Keratinocyte (primary cell): ENCODE measurements at places on chromosomes 7 and 10.

DNA sequence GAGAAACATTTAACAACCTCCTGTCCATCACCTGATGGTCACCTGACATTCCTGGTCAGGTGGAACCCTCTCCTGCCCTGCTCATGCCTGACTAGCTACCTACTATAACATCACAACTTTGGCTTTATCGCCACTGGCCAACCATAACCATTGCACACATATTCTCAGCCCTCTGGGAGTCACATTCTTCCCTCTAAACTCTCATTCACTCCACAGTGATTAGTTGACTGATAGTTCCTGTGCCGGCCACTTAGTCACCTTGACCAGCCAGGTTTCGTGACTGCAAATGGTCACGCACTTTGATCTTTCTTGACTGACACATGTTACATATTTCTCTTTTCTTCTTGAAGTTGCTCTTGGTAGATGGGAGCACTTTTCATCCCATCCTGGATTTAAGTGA lies 50.1 kb downstream of the GNAI1 start:
- DNase-seq, result no peak

DNA sequence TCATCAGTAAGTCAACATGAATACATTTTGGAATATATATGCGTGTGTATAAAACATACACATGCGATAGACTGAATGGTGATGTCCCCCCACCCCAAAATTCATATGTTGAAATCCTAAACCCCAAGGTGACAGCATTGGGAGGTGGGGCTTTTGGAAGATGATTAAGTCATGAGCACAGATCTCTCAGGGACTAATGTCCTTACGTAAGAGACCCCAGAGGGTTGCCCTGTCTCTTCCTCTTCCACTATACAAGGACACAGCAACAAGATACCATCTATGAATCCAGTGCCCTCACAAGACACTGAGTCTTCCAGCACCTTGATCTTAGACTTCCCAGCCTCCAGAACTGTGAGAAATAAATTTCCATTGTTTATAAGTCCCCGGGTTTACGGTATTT lies 22.5 kb downstream of the DRGX start:
- no peak for DNase-seq

GRCh38 chr7:100887516-100888290 lies 1.8 kb downstream of the UFSP1 start:
- no peak for DNase-seq

GRCh38 chr7:42939457-42940240 lies 7.5 kb downstream of the MRPL32 start:
- no peak for DNase-seq

DNA sequence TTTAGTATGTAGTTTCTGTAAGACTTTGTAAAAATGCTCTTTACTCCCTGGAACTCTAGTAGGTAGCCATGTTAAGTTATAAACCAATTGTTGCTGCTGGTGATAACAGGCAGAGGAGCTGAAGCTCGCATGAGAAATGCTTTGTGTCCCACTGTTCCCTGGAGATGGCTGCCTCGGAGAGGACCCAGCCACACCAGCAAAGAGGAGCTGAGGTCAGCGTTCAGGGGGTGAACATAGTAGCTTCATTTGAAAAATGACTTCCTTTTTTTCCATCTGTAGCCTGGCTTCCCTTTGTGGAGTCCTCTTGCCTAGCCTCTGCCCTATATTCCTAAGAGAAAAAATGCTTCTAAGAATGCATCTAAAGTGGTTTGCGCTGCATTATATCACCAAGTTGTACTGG lies 20.3 kb downstream of the CELF2 start:
- DNase-seq, result no peak

DNA sequence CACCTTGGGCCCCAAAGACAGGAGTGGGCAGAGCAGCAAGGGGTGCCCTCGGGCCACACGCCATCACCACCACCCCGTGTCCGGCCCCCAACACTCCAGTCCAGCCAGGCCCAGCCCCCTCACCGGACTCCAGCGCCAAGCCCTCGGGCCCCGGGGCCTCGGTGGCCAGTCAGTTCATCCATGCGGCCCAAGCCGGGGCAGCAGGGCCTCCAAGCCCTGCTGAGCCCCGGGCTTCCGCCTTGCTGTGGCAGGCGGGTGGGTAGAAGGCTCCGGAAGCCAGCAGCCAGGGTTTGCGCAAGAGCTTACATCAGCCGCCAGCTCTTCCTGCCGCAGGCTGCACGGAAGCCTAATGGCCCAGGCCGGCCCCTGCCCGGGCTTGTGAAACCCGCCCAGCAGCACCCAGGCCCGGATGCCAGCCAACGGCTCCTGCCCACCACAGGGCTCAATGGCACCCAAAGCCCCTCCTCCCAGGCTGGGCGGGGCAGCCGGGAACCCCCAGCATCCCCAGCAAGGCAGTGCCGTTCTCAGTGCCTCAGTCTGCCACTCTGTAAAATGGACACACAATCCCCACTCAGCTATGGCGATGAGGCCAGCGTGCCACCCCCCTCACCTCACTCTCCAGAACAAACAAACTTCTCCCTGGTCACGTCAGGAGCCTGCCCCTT lies 26.5 kb downstream of the TNRC18 start:
- peak; percentile 95 for DNase-seq

DNA sequence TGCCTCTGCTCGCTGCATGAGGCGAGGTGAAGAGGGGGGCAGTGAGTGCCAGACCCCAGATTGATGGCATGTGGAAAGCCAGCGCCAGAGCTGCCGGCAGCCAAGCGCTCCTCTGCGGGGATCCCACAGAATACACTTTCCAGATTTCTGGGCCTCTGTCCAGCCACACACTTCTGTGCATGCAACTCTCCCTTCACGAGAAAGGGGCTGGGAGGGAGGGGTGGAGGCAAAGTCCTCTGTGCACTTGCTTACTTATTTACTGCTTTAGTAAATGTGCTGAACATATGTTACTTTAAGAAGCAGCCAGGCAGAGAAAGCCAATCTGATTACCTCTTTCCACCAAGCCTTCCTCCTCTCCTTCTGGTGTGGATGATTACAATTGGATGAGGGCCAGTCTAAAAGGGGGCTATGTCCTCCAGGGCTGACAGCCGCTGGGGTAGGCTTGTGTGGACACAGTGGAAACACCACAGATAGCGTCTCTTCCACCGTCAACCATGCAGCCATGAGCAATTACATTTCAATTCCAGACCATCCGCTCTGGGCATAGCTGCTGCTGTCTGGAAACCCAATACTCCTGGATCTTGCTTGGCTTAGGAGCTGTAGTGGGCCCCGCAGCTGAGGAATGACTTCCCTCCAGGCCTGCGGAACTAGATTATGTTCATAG lies 322.8 kb upstream of the ANKRD30A start:
- DNase-seq, result no peak

GRCh38 chr7:94701555-94701973 lies 45.6 kb upstream of the SGCE start:
- no peak for DNase-seq

- DNase-seq, result no peak
Measured at GRCh38 chr7:126657137-126657536, 595.6 kb downstream of the GRM8 start.

GRCh38 chr10:125423569-125423968 lies 259.4 kb downstream of the TEX36 start:
- DNase-seq, result no peak

DNA sequence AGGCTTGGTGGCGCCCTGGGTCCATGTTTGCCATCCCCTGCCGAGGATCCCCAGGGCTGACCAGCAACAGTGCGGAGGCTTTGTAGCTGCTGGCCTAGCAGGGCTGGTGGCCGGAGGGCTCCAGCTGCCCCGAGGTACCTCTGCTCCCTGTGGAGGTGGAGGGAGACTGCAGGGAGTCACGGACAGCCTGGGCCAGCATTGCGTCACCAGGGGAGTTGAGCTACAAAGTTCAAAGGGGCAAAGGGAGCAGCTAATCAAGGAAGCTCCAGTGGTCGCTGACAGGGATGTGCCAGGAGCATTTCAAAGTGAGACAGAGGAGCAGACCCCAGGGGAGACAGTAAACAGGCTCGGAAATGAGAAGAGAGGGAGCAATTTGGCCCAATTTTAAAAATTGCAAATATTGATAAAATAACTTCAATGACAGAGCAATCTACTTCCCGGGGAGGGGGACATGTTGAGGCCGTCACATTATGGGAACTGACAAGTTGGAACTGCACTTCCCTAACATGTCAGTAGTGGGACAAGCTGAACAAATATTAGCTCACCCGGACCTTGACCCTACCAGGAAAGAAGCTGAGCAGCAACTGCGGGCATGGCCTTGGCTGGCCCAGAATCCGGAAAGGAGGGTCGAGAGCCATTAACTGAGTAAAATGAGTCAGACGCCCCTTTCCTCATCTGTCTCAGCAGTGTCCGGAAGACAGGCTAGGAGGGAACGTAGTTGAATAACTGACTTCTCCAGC lies 39.4 kb downstream of the BTBD16 start:
- no peak for DNase-seq

GRCh38 chr10:131087464-131088215 lies 223.9 kb downstream of the TCERG1L start:
- no peak for DNase-seq

- DNase-seq, result no peak
Measured at GRCh38 chr10:89355394-89355931, 22.4 kb upstream of the IFIT1B start.

DNA sequence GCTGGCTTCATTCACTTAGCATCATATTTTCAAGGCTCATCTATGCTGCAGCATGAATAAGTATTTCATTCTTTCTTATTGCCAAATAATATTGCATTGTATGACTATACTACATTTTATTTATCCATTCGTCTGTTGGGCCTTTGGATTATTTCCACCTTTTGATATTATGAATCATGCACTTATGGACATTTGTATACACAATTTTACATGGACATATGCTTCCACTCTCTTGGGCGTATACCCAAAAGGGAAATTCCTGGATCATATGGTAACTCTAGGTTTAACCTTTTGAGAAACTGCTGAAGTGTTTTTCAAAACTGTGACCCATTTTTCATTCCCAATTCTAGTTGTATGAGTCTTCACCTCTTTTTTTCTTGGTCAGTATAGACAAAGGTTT lies 80.3 kb upstream of the GNAI1 start:
- no peak for DNase-seq

DNA sequence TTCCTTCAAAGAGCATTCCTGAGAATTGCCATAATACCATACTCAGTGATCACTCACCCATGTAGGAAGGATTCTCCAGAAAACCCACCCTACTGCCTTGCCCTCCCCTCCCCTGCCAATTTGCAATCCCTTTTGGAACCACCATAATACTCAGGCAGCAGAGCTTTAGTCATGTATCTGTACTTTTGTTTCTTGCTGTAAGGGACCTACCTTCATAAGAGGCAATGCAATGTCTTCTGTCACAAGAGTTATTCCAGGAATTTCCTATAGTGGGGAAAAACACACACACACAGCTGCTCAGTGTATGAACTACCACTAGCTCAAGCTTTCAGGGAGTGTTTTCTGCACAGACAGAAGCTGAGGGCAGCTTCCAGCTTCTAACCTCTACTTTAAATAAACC lies 67.0 kb downstream of the GSAP start:
- DNase-seq, result no peak

DNA sequence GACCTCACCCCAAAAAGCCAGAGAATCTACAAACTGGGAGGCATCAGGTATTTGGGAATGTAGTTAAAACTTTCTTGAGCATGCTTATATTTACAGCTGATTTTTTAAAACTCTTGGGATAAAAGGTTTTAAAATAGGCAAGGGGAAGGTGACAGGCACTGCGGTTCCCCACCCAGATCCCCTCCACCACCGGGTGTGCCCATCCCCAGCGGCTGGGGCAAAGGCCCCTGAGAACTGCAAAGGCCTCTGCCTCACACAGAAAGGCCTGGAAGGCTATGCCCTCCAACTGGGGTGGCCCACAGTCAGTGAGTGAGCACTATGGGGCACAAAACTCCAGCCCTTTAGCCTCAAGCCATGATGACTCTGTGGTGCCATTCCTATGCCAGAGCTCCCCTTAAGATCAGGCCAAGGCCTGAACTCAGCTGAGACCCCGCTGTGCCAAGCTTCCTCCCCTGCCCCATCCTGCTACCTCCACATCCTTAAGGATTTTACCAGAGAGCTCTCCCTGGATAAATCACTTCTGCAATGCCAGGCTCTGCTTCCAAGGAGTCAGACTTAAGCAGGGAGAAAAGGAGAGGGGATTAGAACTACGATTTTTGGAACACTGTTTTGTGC lies 299.1 kb downstream of the GRID1 start:
- no peak for DNase-seq

- no peak for DNase-seq
Measured at GRCh38 chr7:112511451-112512202, 30.8 kb downstream of the LSMEM1 start.

DNA sequence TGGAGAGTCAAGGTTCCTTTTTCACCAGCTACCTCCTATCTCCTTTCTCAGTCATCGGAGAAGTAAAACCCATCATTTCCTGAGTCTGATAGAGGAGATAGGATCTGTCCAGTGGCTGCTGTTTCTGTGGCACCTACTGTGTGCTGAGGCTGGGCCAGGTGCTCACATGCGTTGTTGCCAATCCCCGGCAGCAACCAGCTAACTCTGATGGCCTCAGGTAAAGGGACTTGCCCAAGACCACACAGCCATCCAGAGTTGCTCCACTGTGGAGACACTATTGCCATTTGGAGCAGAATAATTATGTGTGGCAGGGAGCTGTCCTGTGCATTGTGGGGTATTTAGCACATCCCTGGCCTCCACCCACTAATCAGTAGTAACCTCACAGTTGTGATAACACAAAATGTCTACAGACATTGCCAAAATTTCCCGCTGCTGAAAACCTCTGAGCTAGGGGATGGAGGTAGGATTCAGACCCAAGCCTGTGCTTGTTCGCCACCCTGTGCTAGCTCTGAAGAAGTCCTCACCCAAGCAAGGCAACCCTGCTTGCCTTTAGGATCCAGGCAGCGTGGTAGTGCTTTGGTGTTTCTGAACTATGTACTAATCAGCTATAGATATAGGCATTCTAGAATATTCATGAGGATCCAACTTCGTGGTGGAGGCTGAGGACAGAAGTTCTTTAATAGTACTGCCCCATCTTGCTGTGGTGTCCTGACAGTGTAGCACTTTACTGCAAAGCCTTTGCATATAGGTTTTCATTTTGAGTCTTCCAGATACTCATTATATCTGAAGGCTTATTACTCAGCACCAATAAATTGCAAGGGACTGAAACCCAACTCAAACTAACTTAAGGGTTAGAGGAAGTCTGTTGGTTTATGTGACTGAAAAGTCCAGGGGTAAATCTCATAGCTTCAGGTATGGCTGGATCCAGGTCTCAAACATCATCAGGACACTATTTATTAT lies 164.6 kb downstream of the GRK5 start:
- DNase-seq, result no peak

DNA sequence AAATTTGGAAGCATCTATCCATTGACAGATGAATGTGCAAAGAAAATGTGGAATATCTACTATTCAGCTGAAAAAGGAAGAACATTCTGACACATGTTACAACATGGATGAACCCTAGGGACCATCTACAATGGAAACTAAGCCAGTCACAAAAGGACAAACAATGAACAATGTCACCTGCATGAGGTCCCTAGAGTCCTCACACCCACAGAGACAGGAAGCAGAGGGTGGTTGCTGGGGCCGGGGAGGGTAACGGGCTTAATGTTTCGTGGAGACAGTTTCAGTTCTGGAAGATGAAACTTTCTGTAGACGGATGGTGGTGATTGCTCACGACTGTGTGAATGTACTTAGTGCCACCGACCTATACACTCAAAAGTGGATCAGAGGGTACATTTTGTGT lies 282.9 kb downstream of the ADARB2 start:
- DNase-seq, result no peak
